ENCODE measurements at places on chromosomes 3 and 15. TPM values are rescaled to one million over a fixed set of nuclear protein-coding genes. Genes with fewer than 3 reads are reported as not detected.
A peak's percentile ranks its signal among the peaks of the same experiment; 100 is the strongest.

Gene SI
- not detected for total RNA-seq

Gene CILP
- 7.8 TPM for total RNA-seq

Gene LYZL4
- total RNA-seq = not detected

Gene SKOR1
- total RNA-seq = 0.07 TPM

Gene TMEM62
- total RNA-seq = 11.6 TPM

Gene COL8A1
- total RNA-seq = 12.0 TPM

Gene MOBP
- total RNA-seq = not detected

Gene OSBPL10
- 5.3 TPM for total RNA-seq

DNA sequence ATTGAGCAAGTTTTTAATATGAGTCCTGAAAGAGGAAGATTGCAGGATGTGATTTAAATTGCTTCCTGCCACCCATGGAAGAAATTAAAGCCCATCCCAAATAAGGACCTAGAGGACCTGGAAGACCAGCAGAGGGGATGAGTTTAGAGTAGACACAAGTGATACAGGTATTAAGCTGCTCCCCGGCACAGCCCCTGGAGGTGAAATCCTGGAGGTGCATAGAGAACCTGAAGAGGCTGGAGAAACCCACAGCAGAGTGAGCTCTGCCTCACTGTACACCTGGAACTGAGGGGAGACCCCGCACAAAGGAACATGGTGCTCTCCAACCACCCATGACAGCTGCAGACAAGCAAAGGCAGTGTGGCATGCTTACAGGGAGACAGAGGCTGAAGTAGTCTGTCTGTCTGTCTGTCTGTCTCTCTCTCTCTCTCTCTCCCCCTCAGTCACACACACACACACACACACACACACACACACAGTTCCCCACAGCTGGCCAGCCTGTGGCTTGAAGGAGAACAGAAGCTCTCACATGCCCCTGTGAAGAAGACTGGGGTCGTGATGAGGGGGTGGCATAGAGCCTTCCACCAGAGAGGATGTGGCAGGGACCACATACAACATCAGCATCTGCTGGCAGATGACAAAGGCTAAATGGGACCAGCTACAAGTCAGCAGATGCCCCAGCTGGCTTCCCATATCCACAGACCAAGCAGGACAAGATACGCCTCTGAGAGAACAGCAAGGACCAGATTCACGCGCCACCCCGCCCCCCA, 38.1 kb downstream of the FSIP1 start:
- no peak for DNase-seq

DNA sequence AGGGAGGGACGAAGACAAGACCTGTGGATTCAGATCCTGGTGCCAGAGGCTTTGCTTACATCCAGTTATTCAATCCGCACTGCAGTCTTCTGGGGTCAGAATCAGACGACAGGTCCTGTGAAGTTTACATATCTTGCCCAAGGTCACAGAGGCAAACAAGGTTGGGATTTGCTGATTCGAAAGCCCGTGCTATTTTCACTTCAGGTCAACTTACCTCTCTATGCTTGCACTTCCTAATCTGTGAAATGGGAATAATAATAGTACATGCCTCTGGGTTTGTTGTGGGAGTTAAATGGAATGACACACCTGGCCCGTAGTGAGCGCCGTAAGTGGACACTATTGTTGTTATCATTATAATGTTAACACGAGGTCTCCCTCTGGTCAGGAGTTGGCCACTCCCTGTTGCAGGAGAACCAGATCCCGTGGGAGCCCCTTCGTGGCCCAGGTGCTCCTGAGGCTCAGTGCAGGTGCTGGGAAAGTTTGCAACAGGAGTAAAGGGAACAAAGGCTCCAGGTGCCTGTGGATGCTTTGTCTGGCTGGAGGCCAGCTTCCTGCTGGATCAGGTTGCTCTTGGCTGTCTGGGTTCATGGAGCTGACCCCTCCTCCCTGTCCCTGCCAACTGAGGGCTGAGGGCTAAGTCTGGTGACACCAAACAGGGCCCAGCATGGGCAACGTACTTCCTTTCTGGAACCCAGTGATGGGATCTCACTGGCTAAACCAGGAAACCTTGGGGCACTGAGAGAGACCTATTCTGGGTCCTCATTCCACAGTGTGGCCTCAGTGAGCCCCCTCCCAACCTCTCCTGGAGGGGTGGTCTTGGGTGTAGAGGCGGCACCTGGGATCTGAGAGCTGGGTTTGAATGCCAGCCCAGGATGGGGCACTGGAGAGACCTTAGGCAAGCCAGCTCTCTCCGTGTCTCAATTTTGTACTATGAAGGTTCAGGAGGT, 40.1 kb upstream of the SEMA4B start:
- DNase-seq = no peak

DNA sequence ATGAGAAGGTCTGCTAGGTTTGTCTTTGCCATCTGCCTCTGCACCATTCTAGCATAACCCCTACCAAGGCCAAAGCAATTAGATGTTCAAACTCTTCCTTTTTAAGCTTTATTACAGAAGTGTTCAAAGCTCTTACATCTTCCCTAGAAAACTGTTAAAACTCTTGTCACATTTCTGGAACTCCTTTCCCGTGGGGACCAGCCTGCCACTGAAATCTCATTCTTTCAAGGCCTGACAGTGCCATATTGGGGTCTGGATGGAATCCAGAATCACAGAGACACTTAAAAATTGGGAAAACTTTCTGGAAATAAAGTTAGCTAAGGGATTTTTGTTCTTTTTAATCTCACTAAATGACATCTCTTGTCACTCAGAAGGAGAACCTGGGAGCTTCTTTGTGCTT, 153.8 kb upstream of the SLCO3A1 start:
- no peak for DNase-seq

GRCh38 chr3:179726075-179726699, 73.3 kb downstream of the USP13 start:
- DNase-seq = peak; percentile 47

DNA sequence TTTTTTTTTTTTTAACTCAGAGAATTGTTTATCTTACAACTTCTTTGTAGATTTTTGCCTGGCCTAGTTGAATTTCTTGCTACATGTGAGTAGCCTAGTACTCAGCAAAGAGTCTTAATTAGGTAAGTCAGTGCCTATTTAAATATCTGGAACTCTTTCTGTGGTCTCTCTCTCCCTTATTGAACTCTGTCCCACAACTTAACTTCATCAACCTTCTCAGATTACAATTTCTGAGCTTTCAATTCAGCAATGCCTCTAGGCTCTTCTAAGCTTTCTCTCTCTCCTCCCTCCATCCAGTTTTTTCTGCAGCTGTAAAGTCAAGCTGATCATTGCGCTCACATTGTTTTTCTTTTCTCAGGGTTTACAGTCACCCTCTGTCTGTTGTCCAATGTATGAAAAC, 517.6 kb upstream of the ROBO1 start:
- DNase-seq = no peak

- DNase-seq = no peak
These were observed 517.7 kb downstream of the MAGI1 start for GRCh38 chr3:65521032-65521431.

DNA sequence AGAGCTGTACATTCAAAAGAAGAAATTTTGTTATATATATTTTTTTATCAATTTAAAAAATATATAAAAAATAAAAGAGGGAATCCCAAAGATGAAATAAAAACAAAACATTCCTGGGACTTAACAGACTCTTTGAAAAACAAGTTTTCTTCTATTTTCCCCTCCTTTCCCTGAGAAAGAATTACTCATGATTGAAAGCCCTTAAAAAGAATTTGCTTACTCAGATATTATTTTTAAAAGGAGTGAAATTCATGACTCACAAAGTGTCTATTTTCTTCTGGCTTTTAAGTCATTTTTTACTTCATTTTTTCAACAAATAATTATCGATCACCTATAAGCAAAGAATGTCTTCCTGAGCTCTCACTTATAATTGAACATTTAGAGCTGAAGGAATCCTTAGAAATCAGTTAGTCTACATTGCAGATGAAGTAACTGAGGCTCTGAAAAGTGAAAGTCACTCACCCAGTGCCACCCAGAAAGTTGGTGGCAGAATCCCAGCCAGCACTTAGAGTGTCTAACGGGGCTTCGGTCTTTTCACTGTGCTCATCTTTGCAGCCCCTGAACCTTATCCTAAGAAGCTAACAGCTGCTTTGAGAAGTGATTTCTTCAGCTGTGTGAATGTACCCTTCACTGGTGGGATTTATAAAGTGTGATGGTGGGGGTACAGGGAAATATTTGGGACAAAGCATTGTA, 42.5 kb upstream of the NUDT16 start:
- no peak for DNase-seq

GRCh38 chr3:28726840-28727239, 378.2 kb upstream of the AZI2 start:
- DNase-seq = peak; percentile 62

DNA sequence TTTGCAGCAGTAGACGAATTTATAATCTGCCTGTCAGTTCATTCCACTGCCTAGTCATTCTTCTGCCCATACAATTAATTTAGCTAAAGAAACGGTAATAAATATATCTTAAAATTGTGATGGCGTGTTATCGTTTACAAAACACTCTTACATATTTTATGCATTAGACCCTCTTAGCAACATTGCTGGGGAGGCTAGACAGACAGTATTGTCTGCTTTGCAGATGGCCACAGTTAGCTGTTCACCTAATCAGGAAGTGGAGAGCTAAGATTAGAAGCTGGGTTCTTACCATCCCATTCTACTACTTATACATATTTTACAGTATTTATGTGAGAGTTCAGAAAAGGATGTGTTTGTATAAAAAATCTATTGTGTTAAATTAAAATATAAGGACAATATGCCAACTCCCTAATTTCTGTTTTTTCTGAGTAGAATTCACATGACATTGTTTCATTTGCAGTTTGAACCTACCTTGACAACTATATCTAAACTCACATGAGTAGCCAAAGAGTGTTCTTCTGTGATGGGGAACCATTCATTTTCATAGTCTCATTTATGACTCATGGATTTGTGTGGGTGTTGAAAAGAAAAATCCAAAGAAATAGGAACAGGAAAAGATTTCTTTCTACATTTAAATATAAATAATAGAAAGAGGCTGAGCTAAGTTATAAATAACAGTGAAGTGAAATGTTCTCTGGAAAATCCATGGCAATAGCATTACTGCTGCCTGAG, 41.7 kb upstream of the C3orf80 start:
- no peak for DNase-seq

DNA sequence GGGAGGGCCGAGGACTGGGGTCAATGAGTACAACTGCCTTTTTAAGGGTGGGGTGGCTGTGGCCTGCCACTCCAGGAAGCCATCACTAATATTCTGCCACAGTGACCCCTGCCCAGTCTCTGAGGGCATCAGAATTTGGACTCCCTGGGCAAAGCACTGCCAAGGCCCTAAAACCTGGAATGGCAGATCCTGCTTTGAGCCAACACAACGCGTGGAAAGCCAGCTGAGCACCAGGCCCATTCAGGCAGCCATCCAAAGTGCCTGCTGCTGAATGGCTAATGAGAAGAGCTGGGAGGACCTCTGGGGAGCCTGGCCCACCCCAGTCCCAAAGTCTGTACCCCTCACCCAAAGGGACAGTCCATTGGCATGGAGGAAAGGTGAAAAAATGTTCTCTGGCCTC, 5.0 kb downstream of the TWF2 start:
- peak; percentile 81 for DNase-seq

DNA sequence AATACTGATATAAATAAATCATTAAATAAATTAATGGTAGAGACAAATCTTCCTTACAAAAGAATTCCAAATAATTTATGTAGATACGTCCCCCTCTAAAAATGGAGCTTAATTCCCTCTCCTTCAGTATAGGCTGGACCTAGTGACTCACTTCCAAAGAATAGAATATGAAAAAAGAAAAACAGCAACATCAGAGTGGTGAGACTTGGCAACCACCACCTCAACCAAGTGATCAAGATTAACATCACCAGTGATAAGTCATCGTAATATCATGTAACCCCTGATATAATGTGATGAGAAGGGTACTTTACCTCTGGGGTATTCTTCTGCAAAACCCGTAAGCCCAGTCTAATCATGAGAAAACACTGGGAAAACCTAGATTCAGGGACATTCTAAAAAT, 13.4 kb downstream of the GOLGB1 start:
- DNase-seq = no peak

DNA sequence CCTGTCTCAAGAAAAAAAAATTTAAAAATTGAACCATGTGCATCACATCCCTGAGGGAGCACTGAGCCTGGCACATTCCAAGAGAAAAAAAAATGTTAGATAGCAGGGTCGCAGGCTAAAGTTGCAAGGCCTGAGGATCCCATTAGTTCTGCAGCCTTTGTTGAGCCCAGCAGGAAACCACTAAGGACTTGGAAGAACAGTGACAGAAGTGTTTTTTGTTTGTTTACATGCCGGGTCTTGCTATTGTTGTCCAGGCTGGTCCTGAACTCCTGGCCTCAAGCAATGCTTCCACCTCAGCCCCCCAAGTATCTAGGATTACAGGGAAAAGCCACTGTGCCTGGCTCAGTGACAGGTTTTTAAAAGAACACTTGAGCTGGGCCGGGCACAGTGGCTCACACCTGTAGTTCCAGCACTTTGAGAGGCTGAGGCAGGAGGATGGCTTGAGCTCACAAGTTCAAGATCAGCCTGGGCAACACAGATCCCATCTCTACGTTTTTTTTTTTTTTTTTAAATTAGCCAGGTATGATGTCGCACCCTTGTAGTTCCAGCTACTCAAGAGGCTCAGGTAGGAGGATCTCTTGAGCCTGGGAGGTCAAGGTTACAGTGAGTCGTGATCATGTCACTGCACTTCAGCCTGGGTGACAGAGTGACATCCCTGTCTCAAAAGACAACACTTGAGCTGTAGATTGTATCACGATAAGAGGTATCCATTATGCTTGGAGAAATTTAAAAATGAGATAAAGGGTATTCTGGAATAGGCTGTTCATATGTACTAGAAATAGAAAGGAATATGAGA, 15.2 kb downstream of the CHAC1 start:
- DNase-seq = no peak

- DNase-seq = no peak
These were observed 8.0 kb downstream of the PLXNA1 start for GRCh38 chr3:126990890-126991289.

GRCh38 chr3:177596816-177597271, 399.6 kb upstream of the TBL1XR1 start:
- no peak for DNase-seq

DNA sequence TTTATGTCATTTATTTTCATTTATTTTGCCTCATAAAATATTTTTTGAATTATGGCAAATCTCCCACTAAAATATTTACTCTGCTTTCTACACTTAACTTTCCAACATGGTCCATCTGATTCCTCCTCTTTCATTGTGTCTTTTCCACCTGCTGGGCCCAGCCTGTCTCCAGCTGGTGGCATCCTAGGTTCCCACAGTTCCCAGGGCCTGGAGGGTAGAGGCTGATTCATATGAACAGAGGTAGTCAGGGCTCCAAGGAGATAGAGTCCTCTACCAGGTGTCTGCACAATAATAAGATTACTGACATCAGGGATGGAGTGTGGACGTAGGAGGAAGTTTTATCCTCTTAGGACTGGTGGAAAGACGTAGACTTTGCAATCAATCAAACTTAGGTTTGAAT, 14.3 kb downstream of the ZBTB38 start:
- no peak for DNase-seq

GRCh38 chr15:88571153-88571851, 24.8 kb upstream of the DET1 start:
- peak; percentile 76 for DNase-seq

Measured in left ventricle myocardium superior (tissue), 1 donor.